ENCODE measurements at places on chromosomes 1 and 21. TPM values are rescaled to one million over a fixed set of nuclear protein-coding genes. Genes with fewer than 3 reads are reported as not detected.

DNA sequence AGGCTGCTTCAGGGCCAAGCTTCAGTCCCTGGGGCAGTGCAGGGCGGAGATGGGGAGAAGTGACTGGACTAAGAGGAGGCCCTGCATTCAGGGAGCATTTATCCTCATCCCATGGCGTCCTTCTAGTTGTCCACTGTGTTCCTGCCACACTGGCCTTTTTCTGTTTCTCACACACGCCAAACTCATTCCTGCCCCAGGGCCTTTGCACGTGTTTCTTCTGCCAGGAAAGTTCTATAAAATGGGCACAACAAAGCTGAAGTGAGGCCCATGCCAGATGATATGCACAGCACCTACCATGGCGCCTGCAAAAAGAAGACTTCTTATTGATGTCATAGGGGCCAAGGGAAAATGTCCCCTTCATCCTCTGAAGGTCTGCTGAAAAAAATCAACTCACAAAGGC, 24.3 kb downstream of the MROH7 start:
- peaks cover 2% of the 10 kb centered on the region for H3K27me3 ChIP-seq
- DNase-seq = no peak
- no peaks in the 10 kb centered on the region for H3K36me3 ChIP-seq
- no peak overlapping the region for H3K4me3 ChIP-seq

DNA sequence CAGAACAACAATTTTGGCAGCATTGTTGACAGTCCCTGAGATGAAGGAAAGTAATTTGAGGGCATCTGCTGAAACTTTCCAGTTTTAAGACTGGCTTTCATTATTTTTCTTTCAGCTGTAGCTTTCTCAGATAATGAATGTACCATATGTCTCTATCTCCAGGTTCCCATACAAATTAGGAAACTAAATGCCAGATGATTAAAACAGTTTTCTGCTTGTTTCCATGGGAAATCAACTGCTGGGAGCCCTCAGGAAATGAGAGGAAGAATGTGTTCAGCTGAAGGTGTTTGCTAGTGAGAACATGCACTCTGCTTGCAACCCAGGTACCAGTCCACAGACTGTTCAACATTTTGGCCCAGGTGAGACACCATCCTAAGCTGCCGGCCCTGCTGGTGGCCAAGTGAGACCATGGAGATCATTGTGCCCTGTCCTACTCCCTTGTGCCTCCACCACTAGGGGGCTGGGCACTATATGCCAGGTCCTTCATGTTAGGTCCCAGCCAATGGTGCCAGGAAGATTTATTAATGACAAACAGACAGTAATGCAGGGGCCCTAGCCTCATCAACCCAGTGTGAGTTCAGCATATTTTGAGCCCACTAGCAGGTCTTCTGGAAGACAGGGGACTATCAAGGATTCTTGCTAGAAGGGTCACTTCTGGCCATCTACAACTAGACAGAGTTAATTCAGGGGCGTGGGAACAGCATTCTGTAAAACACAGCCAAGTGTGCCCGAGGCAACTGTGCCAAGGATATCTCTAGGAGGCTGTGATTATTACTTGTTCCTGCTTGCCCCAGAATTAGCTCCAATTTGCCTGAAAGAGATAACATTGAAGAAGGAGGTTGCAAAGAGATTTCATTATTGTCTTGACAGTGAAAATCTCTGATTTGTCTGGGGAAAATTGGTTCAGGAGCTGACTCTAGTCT, 17.0 kb upstream of the LRRC8C start:
- no peak overlapping the region for H3K27ac ChIP-seq
- peaks cover 16% of the 10 kb centered on the region for H3K4me1 ChIP-seq

- no peak for DNase-seq
- H3K4me1 ChIP-seq = peaks cover 8% of the 10 kb centered on the region
- H3K27me3 ChIP-seq = no peaks in the 10 kb centered on the region
- H3K27ac ChIP-seq = no peak overlapping the region
- peaks cover 13% of the 10 kb centered on the region for H3K36me3 ChIP-seq
Measured at GRCh38 chr1:231702331-231702730, 75.7 kb downstream of the DISC1 start.

DNA sequence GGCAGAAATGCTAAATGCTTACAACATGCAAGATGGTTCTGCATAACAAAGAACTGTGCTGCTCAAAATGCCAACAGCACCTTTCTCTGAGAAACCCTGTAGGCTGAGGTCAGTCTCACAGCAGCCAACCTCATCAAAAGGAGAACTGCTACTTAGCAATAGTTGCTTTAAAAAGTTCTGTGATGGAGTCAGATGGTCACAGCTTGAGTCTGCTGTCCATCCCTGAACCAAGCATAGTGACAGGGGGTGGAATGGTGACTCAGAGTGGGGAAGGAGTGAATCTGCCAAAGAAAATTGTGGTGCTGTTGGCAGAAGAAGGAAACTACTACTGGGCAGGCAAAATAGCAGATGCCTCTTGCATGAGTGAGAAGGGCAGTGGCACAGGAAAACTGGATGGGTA, 106.0 kb upstream of the FAM78B start:
- no peaks in the 10 kb centered on the region for H3K36me3 ChIP-seq
- H3K4me1 ChIP-seq = no peaks in the 10 kb centered on the region
- no peak overlapping the region for H3K27ac ChIP-seq
- H3K4me3 ChIP-seq = no peak overlapping the region
- H3K27me3 ChIP-seq = peaks cover 2% of the 10 kb centered on the region

DNA sequence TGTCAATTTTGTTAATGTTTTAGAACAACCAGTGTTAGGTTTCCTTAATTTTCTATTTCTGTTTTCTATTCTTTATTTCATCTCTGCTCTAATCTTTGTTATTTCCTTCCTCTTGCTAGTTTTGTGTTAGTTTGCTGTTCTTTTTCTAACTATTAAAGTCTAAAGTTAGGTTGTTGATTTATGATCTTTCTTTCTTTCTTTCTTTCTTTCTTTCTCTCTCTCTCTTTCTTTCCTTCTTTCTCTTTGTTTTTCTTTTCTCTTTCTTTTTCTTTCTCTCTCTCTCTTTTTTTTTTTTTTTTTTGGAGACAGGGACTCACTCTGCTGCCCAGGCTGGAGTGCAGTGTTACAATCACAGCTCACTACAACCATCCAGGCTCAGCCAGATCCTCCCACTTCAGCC, 17.4 kb upstream of the KLF18 start:
- no peak overlapping the region for H3K4me3 ChIP-seq
- no peaks in the 10 kb centered on the region for H3K36me3 ChIP-seq
- H3K4me1 ChIP-seq = no peaks in the 10 kb centered on the region
- no peak for DNase-seq
- no peak overlapping the region for H3K27ac ChIP-seq

DNA sequence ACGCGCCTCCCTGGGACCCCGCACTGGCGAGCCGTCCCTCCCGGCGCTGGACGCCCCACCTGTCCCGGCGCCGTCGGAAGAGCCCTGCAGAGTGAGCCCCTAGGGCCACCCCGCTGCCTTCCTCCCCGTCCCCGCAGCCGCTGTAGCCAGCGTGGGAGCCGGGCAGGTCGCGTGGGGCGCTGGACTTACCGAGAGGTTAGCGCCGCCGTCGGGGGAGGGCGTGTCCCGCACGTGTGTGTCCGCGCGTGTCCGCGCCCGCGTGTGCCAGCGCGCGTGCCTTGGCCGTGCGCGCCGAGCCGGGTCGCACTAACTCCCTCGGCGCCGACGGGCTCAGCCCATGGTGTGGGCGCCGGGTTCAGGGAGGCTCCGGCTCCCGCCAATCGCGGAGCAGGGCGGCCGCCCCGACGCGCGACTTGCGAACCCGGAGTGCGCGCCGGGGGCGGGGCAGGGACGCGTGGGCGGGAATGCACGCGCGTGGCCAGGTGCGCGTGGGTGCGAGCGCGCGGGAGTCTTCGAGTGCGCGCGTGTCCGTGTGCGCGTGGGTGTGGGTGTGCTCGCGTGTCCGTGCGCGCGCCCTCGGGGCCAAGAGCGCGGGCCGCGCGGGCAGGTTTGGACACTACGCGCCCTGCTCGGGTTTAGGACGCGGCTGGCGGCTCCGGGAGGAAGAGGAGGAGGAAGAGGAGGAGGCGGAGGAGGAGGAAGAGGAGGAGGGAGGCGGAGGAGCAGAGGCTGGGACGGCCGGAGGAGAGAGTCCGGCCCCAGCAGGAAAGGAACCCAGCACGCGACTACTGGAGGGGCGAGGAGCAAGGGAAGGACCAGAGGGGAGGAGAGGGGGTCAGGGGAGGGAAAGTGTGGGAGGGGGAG, 145.2 kb upstream of the ETS2 start:
- peaks cover 12% of the 10 kb centered on the region for H3K4me1 ChIP-seq
- no peaks in the 10 kb centered on the region for H3K36me3 ChIP-seq
- H3K27ac ChIP-seq = no peak overlapping the region
- peaks cover 9% of the 10 kb centered on the region for H3K27me3 ChIP-seq
- no peak for DNase-seq

DNA sequence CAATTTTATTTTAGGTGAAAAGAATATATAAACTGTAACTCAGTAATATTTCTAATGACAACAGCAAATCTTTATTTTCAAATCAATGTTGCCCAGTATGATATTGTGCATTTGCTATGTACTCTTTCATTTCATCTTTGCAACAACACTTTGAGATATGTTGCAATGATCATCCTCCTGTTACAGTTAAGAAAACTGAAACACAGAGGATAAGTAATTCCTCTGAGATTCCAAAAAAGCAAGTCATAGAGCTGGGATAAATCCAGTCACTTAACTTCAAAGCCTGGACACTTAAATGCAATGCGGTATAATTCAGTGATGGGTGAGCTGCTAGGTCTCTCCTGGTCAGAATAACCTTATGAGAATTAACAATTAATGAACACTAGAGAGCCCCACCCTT, 48.6 kb upstream of the EXO1 start:
- H3K36me3 ChIP-seq = no peaks in the 10 kb centered on the region
- DNase-seq = no peak
- no peak overlapping the region for H3K4me3 ChIP-seq
- no peak overlapping the region for H3K27ac ChIP-seq

GRCh38 chr1:26946270-26946669, 14.0 kb downstream of the KDF1 start:
- no peak overlapping the region for H3K4me3 ChIP-seq
- H3K4me1 ChIP-seq = no peaks in the 10 kb centered on the region
- H3K27me3 ChIP-seq = no peaks in the 10 kb centered on the region
- H3K27ac ChIP-seq = no peak overlapping the region

FAM131C gene
- polyA plus RNA-seq = not detected

SLC45A1 gene
- polyA plus RNA-seq = 0.39 TPM

ELF3 gene
- not detected for polyA plus RNA-seq

SLAMF9 gene
- not detected for polyA plus RNA-seq

SLC9C2 gene
- not detected for polyA plus RNA-seq

RAP1GAP gene
- not detected for polyA plus RNA-seq

LCE1B gene
- not detected for polyA plus RNA-seq

Data from immature natural killer cell (primary cell).